ENCODE measurements at places on chromosomes 4 and X.

GRCh38 chr4:53716471-53717063 lies 125.3 kb upstream of the LNX1 start:
- no peak for DNase-seq

DNA sequence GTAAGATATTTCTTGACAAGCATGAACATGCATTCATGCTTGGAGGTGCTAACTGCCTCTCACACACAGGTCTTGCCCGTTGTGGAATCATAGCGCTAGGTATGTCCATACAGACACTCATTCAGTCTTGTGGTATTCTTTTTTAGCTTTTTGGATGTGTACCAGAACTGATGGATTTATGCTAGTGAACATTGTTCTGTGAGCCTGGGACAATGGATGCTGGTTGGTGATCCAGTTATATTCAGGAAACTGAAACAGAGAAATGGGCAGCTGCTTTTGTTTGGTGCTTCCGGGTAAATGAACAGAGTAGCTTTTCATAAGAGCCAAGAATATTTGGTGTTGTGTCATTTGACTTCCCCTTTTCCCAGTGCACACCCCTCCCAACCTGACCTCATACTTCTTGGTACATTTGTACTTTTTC lies 78.9 kb upstream of the SLC4A4 start:
- DNase-seq, result no peak

DNA sequence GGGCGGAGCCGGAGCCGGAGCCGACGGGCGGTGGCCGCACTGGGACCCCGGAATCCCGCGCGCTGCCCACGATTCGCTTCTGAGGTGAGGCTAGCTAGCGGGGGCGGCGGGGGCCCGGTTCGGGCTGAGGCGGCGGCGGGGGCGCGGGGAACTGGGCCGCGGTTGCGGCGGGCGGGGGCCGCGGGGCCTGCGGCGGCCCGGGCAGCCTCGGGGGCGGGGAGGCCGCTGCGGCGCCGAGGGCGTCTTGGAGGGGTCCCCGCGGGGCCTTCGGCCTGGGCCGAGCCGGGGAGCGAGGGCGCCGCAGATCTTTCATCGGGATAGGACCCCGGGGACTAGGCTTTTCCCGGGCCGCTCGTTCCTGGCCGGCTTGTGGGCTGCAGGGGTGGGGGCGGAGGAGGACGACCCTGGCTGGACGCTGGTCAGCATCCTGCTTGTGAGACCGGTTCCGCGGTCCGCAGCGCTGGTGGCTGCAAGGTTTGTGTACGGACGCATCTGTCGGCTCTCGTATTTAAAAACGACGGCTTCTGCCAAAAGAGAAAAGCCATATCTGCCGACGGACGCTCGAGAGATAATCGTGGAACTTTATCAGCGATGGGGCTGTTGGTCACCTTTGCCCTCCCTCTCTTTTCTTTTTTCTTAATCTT lies 419 bp downstream of the ADD1 start:
- DNase-seq, result no peak

- no peak for DNase-seq
Measured at GRCh38 chrX:33725535-33726210, 406.4 kb downstream of the FAM47A start.

GRCh38 chrX:2756548-2756947 lies 4.7 kb downstream of the XG start:
- no peak for DNase-seq

DNA sequence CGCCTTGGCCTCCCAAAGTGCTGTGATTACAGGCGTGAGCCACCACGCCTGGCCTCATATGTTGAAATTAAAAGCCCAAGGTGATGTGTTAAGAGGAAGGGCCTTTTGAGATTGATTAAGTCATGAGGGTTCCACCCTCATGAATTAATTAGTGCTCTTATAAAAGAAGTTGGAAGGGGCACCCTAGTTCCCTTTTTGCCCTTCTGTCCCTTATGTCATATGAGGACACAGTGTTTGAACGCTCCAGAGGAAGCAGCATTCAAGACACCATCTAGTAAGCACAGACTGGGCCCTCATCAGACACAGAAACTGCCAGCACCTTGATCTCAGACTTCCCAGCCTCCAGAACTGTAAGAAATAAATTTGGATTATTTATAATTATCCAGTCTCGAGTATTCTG lies 5.1 kb upstream of the APLN start:
- no peak for DNase-seq

DNA sequence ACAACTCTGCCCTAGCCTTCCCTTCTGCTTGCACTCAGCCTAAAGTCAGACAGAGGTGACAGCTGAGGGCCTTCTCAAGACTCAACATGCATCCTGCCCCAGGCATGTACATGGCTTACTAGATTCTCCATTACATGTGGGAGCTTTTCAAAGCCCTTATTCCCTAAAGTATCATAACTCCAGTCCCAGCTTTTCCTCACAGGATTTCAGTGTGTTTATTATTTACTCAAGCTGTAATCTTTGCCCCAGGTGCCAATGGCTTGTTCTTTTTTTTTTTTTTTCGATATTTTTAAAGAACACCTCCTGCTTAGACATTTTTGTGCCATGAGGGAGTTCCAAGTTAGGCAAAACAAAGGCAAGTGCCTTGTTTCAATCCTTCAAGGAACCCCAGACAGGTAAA lies 154.0 kb upstream of the RADX start:
- no peak for DNase-seq

GRCh38 chr4:108172753-108173598 lies 4.2 kb upstream of the LEF1 start:
- no peak for DNase-seq

DNA sequence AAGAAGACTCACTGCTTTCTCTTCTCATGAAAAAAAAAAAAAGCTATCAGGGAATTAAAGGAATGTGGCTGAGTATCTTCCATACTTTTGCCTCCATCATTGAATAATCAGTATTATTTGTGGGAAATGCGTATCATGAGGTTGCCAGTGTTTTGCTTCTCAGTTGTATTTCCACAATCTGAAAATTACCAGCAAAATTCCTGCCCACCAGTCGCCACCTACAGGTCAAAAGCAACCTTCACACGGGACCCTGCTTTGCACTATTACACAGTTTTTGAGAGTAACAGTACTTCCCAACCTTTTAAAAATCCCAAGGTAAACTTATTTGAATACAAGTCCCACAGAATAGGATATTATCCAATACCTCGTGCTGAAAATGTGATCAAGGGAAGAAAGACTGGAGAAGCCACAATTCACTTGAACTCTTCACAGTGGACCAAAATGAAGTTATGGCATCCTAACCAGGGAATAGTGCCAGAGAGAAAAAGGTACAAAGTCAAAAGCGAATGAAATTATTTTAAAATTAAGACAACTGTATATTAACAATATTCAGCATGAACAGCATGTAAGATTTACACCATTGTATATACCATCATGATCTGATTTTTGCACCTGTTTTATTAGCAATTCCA lies 30.4 kb downstream of the PGRMC1 start:
- DNase-seq, result no peak

DNA sequence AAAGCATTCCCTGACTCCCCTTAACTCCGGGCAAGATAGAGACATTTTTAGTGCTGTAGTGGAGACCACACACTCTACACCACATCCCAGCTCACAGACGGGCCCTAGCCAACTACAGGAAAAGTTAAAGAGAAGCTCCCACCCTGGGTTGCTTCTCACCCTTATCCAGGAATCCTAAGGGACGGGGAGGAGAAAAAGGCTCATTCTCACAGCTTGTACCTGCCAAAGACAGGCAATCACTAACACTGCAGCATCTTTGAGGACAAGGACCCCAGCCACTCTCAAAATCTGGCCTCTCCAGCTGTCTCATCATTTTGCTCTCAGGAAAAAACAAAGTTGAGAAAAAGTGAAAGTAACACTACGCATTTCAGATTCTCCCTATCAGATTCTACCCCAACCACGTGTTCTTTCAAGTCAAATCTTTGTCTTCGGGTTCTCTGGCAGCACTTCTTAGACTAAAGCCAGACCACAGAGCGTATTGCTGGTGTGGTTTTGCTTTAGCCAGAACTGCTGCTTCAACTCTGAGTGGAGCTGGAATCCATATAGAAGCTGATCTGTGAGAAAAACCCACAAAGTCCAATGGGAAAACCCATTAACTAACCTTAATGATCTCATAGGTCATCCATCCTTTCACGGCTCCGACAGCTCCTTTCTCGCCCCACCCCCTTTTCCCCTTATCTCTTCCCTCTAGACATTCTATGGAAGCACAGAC lies 605.9 kb upstream of the DIPK2B start:
- DNase-seq, result no peak

DNA sequence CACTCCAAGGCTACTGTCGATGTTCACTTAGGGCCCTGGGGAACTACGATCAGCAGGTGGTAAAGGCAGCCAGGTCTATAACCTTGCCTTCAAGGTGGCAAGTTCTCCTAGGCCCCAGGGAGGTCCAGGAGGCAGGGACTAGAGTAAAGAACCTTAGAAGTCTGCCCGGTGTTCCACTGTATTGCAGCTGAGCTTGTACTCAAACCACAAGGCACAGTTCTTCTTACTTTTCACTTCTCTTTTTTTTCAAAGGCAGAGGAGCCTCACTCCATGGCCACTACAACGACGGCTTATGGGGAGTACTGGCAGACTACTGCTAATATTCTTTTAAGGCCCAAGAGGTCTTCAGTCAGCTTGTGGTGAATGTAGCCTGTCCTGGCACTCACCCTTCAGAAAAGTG lies 78.8 kb upstream of the GPR174 start:
- DNase-seq, result no peak

- DNase-seq, result no peak
Measured at GRCh38 chrX:8984231-8984630, 49.7 kb downstream of the FAM9B start.

DNA sequence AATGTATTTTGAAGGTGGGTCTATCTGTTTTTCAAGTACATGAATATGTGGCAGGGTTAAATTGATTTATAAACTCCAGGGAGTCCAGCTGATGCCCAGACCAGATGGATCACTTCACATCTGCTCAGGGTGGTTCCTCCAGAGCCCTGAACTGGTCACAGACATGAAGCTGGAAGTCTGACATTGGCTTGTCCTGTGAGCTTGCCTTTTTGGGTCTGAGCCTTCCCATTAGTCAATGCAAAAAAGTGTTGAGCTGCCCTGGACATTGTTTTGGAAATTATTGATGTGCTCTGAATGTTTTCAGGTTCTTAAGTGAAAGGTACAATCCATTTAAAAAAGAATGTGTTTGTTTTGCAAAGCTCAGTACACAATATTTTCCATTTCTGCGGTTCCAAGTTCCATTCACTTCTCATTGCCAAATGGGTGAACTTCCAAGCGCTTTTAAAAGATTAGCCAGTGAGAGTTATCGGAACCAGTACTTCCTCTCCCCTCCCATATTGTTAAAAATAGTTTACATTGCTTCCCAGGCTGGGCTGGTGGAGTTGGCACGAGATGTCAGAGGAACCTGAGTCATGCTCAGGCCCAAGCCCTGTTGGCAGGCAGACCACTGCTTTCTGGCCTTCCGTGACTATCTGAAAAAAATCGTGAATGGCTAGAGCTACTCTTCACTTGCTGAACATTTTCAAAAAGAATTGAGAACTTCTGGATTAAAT lies 52.1 kb downstream of the PDGFRA start:
- no peak for DNase-seq

DNA sequence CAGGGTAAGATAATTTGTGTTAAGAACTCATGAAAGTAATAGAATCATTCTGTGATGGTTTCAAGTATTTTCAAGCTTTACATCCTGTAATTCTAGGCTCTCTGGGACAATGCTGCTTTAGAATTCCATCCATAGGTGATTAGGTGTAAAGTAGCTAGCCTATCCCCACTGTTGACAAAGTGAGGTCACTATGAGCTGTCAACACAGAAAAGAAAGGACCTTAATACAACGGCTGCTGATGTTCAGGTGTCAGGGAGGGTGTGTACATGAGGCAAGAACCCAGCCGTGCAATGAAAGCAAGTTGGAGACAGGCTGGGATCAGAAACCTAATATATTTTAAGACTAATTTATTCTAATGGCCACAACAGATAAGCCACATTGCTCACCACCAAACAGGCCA lies 36.8 kb upstream of the SH3RF1 start:
- DNase-seq, result no peak

DNA sequence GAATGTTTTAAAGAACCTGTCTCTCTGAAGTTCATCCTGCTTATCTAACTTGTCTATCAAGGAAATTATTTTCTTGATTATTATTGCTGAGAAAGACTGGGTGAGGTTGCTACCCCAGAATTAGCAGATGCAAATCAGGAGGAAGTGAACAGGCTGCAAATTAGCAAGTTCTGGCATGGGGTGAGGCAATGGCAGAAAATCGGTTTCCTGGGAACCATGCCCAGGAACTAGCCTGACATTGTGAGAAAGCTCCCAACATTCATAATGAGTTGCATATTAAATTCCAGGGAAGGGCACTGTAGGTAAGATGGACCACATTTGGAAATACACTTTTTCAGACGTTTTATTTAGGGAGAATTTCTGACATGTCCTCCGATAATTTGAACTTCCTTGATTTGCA lies 11.6 kb downstream of the ARSF start:
- no peak for DNase-seq

GRCh38 chrX:150224676-150225075 lies 138.4 kb upstream of the MAMLD1 start:
- DNase-seq, result no peak

DNA sequence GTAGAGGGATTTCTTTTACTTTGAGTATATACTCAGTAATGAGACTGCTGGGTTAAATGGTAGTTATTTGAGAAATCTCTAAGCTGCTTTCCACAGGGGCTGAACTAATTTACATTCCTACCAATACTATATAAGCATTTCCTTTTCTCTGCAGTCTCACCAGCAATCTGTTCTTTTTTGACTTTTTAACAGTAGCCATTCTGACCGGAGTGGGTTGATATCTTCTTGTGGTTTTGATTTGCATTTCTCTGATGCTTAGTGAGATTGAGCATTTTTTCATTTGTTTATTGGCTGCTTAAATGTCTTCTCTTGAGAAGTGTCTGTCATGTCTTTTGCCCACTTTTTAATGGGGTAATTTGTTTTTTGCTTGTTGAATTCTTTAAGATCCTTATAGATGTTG lies 43.3 kb downstream of the SPCS3 start:
- no peak for DNase-seq

DNA sequence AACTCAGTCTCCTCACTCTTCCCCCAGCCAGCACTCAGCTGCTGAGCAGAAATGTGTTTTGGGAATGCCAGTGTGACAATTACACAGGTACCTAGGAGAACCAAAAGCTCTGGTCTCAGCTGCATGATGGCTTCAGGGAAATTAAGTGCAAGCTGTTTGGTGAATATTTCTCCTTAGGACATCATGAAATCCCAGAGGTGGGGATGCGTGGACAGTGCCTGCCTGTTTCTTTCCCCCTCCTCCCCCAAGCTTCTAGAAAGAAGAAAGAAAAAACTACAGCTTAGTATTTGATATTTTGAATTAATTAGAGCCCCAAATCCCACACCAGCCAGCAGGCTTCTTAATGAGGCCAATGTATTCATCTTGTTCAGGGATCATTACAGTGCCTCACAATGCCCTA lies 243.0 kb downstream of the IDS start:
- DNase-seq, result no peak

DNA sequence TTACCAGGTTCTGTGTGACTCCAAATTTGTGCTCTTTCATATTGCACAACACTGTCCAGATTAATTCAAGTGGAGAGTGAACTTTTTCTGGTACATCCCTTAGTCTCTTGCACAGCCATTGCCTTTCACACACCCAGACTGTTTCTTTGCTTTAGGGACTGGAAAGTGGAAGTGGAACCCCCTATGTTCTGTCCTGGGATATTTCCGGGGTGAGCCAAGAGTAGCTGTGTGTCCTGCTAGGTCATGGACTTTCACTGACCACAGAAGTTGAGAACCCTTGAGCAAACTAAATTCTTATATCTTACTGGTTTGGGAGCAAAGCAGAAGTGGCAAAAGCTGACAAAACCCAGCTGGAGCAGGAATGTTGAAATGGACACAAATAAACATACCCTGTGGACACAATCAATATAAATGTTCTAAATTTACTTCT lies 10.3 kb upstream of the VSIG4 start:
- DNase-seq, result no peak

- DNase-seq, result no peak
Measured at GRCh38 chr4:14303856-14304255, 676.3 kb upstream of the BOD1L1 start.
